DMS153 (cell line): ENCODE measurements at places on chromosomes 6 and 20.

GRCh38 chr6:75611702-75612375 lies 10.2 kb downstream of the SENP6 start:
- no peak for DNase-seq

DNA sequence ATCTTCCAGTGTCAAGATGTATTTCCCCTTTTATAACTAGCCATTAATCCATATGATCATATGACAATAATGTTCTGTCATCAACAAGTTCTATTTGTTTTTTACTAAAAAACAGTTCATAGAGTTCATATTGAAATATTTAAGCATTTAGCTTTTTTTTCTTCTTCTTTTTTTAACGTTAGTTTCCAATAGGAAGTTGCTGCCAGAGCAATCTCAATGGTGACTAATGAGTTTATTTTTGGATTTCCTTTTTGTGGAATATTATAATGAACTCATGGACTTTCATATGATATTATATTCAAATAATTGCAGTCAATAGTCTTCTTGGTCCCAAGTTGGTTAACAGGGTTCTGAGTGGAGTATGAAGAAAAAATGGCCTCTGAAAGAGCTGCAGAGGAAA lies 343.3 kb downstream of the BCKDHB start:
- DNase-seq: no peak

DNA sequence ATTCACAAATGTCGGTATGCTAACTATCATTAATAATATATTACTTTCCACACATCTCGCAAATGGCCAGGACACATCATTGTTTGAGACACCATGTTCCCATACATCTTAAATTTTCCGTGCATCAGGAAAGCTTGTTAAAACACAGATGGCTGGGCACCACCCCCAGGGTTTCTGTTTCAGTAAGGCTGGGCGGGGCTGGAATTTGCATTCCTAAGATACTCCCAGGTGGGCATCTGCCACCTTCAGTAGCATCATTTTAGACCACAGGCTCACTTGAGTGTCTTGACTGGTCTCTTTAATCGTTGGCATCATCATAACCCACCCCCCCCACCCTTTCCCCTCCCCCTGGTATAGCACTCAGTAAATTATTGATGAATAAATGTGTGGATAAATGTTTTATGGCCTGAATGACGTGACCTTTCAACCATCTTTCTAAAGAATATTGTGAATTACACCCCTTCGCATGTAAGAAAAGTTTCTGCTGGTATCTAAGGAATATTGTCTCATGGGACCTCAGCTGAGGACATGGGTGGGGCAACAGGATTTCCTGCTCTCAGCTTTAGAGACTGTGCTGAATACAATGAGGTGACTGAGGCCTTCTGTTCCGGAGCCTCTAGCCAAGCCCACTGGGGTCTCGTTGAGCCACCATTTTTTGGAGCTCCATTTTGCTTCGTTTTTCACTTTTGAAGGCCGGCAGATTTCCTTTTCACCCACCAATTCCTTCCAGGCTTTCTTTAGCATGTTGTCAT lies 124.1 kb upstream of the NEDD9 start:
- DNase-seq: no peak

DNA sequence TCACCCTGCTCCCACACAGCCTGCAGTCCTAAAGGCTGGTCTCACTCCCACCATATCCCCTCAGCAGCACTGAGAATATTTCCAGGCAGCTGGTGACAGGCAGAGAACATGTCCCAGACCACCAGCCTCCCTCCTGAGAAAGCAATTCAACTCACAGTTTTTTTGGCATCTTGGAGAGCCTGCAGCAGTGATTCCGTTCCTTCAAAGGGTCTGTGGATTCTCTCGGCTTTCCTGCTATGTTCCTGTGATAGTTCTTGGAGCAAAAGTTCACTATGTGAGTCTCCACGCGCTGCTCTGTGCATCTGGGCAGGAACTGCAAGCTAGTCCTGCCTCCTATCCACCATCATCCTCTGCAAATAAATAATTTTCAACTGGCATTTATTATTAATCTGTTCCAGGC lies 448.3 kb upstream of the HSF2 start:
- no peak for DNase-seq

DNA sequence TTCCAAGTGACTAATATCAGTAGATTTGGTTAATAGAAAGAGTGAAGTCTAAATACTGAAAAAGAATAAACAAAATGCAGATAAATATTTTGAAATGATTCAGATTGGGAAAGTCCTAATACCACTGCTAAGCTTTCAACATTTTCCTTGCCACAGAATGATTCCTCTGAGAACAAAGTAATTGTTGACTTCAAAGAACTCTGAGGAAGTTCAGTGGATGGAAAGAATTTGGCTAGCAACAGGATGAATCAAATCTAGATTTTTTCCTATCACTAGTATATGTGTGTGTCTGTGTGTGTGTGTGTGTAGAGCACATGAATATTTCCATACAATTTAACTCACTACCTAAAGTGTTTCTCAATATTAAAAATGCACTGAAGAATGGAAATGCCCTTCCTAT lies 107.9 kb upstream of the PREP start:
- no peak for DNase-seq

- peak; percentile 56 for DNase-seq
These were observed 5.9 kb downstream of the TP53INP2 start for GRCh38 chr20:34709831-34710567.

DNA sequence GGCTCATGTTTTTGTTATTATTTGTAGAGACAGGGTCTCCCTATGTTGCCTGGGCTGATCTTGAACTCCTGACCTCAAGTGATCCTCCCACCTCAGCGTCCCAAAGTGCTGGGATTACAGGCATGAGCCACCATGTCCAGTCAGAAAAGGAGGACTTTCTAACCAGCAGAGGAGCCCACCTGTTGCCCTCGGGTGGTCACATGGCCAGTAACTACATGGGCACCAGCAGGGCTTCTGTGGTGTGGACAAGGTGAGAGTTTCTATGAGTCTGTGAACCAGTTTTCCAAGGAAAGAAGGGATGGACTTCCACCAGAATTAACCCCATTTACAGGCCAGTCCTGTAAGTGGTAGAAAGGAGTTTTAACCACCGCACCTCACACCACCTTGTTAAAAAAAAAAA lies 125.4 kb downstream of the RIN2 start:
- no peak for DNase-seq

- no peak for DNase-seq
These were observed 161.2 kb downstream of the VEGFA start for GRCh38 chr6:43931201-43931600.

GRCh38 chr20:18650224-18650623 lies 62.4 kb downstream of the DTD1 start:
- no peak for DNase-seq

DNA sequence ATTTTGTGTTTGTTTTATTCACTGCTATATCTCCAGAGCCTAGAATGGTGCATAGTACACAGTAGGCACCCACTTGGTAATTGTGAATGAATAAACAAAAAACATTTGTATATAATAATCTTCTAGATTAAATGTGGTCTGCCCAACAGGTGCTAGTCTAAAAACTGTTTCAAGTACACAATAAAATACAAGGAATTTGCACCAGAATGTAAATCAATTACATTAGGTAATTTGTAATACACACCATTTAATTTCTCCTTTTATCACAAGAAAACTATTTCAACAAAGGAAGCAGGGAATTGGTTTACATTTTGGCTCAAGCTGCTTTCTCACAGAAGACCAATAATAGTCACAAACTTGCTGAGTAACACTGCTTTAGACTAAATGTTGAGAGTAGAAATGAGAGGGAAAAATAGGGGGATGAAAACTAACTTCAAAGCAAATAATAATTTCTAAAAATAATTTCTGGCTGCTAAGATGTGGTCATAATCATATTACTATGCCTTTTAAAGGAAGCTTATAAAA lies 22.1 kb downstream of the RUNX2 start:
- DNase-seq: no peak

DNA sequence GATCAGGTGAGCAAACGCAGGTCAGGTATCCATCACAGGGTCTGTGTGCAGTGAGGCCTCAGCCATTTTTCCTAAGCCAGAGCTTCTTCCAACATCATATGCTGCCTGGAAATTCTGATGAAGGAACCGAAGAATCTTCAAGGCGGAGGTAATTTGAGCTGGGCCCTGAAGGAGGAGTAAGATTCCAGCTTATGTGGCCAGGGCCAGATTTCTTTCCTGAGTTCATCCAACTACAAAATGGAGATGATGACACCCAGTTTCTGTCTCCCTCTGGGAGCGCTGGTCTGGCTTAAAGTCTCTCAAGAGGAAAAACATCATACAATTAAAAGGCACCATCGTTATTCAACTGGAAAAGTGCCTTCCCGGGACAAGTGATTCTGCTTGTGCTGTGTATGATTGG lies 6.9 kb upstream of the MANBAL start:
- DNase-seq: no peak

DNA sequence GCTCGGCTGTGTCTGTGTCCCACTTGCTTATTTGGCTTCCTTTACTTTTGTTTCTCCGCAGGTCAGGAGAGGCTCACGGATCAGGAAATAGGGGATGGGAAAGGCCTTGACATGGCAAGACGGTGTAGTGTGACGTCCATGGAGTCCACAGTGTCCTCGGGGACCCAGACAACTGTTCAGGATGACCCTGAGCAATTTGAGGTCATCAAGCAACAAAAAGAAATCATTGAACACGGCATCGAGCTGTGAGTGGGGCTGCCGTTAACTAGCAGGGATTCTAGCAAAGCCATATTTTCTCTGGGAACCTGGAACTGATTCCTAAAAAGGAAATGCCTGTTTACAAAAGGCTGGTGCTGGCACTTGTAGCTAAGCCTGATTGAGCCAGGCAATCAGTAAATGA lies 54.4 kb downstream of the ARFGEF2 start:
- no peak for DNase-seq

DNA sequence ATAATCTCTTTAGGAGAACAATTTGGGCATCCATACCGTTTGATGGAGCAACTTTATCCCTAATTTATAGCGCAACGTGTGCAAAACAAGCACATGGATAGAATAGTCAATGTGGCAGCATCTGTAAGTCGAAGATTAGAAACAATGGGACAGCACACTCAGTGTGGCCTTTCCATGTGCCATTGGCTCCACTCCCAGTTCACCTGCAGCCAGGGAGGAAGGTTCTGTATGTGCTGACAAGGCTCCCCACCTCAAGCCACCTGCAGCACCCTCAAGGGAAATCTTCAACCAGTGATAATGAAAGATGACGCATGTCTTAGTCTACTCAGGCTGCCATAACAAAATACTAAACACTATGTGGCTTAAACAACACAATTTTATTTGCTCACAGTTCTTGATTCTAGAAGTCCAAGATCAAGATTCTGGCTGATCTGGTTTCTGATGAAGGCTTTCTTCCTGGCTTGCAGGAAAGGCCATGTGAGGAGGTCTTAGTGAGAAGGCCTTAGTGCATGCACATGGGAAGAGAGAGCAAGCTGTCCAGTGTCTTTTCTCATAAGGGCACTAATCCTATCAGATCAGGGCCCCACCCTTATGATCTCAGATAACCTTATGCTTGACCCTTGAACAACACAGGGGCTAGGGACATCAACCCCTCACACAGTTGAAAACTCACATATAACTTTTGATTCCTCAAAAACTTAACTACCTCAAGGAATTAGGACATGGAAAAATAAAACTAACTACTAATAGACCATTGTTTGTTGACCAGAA lies 34.9 kb upstream of the SHLD1 start:
- DNase-seq: no peak

DNA sequence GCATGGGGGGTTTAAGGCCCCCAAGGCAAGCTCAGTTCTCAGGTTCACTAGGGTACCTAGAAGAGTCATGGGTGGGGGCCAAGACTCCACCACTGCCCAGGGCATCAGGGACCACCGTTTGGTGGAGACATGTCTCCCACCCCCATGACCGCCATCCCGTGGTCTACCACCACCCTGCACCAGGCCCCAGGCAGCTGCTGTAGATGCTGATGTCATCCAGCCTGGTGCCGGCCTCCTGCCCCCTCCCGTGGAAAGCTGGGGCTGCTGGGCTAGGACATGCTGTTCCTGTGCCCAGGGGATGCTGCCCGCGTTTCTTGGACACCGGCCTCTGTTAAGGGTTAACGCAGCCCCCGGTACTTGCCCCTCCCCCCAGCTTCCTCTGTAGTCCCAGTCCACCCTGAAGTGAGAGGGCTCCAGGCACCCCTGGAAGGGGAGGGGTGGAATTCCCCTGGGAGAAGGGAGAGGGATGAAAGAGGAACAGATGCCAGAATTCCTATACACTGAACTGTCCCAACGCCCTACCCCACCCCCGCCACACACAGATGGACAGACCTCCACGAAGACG lies 587 bp downstream of the IP6K3 start:
- DNase-seq: no peak

DNA sequence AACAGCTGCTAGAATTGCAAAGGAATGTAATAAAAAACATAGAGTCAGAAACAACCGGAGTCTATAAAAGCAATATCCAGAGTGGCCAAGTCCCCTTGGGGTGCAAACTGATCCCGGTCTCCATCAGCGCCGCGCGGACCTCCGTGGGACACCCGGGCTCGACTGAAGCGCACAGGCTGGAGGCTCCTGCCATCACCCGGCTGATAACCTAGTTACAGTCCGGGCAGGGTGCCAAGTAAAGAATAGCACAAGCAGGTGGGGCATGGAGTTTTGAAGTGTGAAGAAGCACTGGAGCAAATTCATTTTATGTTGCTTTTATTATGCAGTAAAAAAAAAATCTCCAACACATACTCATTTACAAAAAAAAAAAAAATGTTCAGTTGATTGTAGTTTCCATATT lies 205.1 kb upstream of the GMDS start:
- DNase-seq: peak; percentile 54

GRCh38 chr6:100948381-100949133 lies 67.4 kb upstream of the ASCC3 start:
- DNase-seq: no peak

- DNase-seq: no peak
These were observed 73.5 kb downstream of the ARMC2 start for GRCh38 chr6:108921547-108922361.

DNA sequence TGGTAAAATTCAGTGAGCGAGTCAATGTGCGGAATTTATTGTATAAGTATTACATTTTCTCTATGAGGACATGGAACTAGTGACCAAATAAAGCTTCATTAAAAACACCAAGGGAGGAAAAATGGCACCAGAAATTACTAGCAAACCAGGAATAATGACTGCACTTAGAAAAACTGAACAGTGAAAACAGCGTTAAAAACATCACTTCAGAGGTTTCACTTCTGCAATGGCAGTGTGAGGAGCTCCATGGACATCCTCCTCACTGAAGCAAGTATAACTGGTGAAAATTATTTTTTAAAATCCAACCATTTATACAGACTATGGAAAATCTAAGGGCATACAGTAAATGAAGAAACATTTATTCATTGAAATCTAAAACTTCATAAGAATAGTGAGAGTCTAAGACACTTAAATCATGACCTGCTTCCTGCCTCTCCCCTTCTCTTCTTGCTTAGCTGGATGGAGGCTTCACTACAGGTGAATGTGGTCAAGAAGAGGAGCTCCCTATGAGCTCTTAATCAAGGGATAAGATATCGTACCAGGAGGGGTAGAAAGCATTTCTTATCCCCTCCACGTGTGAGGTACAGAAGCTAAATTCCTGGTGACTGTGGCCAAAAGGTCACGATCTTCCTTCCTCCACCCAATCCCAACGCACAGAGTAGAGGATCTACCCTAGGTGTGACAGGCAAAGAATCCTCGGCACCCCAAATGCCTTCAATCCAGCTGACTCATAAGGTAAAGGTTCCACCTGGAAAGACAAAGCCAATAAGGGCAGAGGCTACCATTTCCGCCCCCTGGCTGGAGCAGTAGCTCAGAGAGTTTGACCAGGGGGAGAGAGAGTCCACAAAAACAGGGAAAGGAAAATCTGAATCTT lies 12.3 kb upstream of the ASF1A start:
- no peak for DNase-seq

GRCh38 chr6:116714296-116714695 lies 33.3 kb downstream of the KPNA5 start:
- DNase-seq: no peak
